ENCODE measurements at places on chromosomes 2 and 18. TPM values are rescaled to one million over a fixed set of nuclear protein-coding genes. Genes with fewer than 3 reads are reported as not detected.

GRCh38 chr2:167986223-167986622 lies 261.2 kb downstream of the STK39 start:
- no peak for DNase-seq

- no peak for DNase-seq
Measured at GRCh38 chr2:128549094-128549493, 230.4 kb upstream of the HS6ST1 start.

- DNase-seq, result no peak
Measured at GRCh38 chr2:173865971-173866873, 99.0 kb downstream of the SP3 start.

GRCh38 chr2:131041402-131042147 lies 51.7 kb downstream of the FAM168B start:
- no peak for DNase-seq

DNA sequence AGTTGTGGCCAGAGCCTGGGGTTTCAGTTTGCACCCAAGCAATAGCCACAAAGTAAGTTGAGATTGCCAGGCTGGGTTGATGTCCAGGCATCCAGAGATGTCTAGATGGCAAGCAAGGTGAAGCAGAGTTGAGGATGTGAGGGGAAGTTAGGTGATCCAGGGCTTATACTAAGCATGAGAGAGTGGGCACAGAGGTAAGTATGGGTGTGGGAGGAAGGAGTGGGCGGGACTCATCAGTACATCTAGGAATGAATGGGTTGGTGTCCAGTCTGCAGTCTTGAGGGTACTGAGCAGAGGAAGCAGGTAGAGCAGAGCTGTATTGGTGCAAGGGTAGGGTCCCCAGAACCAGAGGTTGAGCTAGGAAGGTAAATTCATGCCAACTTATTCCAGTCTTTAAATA lies 1.5 kb downstream of the SEMA4F start:
- no peak for DNase-seq

- no peak for DNase-seq
Measured at GRCh38 chr2:164190700-164191099, 430.6 kb downstream of the GRB14 start.

DNA sequence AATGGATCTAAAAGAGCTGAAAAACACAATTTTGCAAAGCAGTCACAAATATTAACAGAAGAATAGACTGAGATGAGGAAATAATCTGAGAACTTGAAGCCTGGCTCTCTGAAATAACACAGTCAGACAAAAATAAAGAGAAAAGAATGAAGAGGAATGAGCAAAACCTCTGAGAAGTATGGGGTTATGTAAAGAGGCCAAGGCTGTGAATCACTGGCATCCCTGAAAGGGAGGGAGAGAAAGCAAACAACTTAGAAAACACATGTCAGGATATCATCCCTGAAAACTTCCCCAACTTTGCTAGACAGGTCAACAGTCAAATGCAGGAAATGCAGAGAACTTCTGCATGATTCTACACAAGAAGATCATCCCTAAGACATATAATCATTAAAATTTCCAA lies 73.5 kb upstream of the LHCGR start:
- peak; percentile 34 for DNase-seq

GRCh38 chr18:12342661-12343060 lies 34.4 kb downstream of the AFG3L2 start:
- DNase-seq, result no peak

GRCh38 chr2:215410932-215411285 lies 25.0 kb downstream of the FN1 start:
- DNase-seq, result peak; percentile 93

GRCh38 chr2:50529600-50530218 lies 502.2 kb downstream of the NRXN1 start:
- DNase-seq, result peak; percentile 57

DNA sequence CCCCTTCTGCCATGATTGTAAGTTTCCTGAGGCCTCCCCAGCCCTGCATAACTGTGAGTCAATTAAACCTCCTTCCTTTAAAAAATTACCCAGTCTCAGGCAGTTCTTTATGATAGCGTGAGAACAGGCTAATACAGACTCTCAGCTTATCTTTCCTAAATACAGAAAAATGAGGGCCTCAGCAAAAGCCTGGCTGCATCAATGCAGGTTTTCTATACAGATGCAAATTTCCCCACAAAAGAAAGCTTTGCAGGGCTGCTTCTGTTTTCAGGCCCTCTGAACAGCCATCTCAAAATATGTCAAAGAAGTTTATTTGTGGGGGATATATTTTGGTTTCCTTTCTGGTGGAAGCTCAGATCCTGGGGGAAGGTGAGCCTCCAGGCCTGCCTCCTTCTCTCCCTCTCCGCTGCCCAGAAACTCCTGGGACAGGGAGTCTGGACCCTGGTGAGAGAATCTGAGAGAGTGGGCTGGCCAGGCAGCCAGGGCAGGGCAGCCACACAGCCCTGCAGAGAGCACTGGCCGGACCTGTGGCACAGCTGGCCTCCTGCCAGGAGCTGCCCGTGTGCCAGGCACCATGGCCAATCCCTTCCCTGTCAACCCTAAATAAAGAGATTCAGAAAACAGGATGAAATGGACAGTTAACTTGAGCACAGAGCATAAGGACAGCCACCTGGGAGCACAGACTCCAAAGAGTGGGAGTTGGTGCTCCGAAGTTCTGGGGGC lies 21.6 kb upstream of the AGXT start:
- DNase-seq, result no peak

- no peak for DNase-seq
Measured at GRCh38 chr2:58709687-58710354, 468.7 kb upstream of the FANCL start.

DNA sequence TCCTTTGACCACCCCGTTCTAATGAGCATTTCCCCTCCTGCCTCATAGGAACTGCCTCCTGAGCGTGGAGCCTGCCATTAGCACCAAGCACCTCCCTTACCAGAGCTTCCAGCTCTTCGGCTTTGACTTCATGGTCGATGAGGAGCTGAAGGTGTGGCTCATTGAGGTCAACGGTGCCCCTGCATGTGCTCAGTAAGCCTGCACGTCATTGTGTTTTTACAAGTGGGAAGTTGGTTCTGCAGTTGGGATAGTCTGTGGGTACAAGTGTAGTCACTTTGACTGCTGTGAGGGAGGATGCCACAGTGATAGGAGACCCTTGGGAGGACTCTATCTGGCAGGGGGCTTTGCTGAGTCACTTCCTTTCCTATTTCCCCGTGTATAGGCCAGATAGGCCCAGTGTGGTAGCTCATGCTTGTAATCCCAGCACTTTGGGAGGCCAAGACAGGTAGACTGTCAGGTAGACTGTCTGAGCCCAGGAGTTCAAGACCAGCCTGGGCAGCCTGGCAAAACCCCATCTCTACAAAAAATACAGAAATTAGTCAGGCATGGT lies 22.0 kb upstream of the POLR1B start:
- DNase-seq, result no peak

DNA sequence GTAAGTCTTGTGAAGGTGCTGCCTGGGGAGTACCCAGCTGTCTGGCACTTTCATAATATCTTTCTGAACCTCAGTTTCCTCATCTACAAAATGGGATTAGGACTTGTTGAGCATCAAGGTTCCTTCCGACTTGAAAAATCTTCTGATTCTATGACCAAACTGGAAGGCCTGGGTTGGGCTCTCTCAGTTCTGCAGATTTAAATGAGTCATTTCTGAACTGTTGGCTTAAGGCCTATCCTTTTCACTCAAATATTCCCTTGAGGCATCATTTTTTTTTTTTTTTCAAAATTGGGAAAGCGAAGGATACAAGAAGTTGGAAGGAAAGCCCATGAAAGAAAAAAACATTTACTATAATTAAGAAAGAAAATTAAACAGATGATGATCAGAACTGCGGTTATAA lies 40.8 kb upstream of the CYP1B1 start:
- peak; percentile 91 for DNase-seq

DNA sequence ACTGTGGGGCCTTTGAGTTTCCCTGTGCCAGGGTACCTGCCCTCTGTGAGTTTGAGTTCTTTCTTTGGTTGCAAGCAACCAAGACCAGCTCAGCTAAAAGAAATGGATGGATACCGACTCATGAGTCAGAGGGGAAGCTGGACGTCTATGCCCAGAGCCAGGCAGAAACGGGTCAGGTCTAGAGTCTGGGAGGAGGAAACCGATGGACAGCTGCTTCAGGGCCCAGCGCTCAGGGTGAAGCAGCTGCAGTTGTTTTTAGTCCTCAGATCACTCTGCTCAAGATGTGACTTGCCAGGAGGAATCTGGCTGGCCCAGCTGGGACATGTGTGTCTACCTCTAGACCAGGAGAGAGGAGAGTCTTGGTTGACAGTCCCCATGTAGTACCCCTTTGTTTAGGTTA lies 10.1 kb upstream of the TYMS start:
- DNase-seq, result no peak

GRCh38 chr2:234410526-234410925 lies 86.4 kb downstream of the ARL4C start:
- DNase-seq, result no peak

GRCh38 chr2:38026846-38027245 lies 49.1 kb downstream of the CYP1B1 start:
- peak; percentile 80 for DNase-seq

- no peak for DNase-seq
Measured at GRCh38 chr18:78727057-78727739, 252.4 kb upstream of the SALL3 start.

GRCh38 chr2:135257383-135258090 lies 205.4 kb downstream of the RAB3GAP1 start:
- peak; percentile 95 for DNase-seq

GRCh38 chr2:222424729-222425671 lies 657 bp downstream of the SGPP2 start:
- no peak for DNase-seq

DNA sequence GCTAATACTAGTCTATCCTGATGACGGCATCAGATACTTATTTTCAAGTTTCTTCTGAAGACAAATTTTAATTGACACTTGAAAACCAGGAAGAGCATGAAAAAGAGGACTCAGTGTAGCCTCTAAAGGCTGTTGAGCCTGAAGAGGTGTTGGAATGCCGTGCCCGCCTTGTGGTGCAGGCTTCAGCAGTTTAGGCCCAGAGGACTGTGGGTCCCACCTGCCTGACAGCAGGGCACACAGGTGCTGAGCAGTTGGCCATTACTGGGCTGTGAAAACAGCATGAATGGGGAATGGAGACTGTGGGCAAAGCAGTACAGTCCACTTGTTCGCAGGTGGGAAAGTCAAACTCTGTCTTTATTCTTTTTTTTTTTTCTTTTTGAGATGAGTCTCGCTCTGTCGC lies 49.8 kb upstream of the THOC1 start:
- DNase-seq, result no peak

GRCh38 chr18:59612381-59612780 lies 84.8 kb downstream of the CCBE1 start:
- DNase-seq, result no peak

GRCh38 chr2:167293172-167293781 lies 405.0 kb downstream of the XIRP2 start:
- no peak for DNase-seq

DNA sequence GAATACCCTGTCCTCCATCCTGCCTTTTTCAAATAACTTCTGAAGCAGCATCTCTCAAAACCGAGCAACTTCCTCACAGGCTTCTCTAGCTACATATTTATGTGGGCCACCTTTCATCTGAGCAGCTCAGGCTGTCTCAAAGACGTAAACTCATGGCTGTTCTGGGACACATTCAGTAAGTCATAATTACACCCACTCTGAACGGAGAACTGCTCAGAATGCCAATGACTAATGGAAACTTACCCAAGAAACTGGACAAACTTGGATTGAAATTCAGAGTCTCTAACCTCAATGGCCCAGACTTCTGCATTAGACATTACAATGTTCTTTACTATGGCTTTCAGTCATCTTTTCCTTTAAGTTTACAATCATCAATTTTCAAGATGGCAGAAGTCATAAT lies 145.2 kb downstream of the RAD51AP2 start:
- DNase-seq, result no peak

GRCh38 chr2:36338827-36339145 lies 16.8 kb upstream of the CRIM1 start:
- DNase-seq, result peak; percentile 58

- peak; percentile 99 for DNase-seq
Measured at GRCh38 chr2:169095621-169096105, 26.3 kb downstream of the DHRS9 start.

Gene ACMSD
- total RNA-seq, result not detected

Gene ASB18
- 0.38 TPM for total RNA-seq

Gene MPV17
- 43.3 TPM for total RNA-seq

Gene BAZ2B
- total RNA-seq, result 51.0 TPM

Gene STK25
- 218 TPM for total RNA-seq

Gene ICOS
- not detected for total RNA-seq

Gene SLC11A1
- total RNA-seq, result 0.51 TPM

Gene LRRC30
- total RNA-seq, result not detected

Gene NPAS2
- total RNA-seq, result 8.2 TPM

Gene GPR45
- not detected for total RNA-seq
